CD4-positive, alpha-beta T cell (primary cell): ENCODE measurements at places on chromosomes 3 and 15.

GRCh38 chr3:131619821-131620220 is 117.0 kb upstream of the MRPL3 start:
- DNase-seq: no peak

DNA sequence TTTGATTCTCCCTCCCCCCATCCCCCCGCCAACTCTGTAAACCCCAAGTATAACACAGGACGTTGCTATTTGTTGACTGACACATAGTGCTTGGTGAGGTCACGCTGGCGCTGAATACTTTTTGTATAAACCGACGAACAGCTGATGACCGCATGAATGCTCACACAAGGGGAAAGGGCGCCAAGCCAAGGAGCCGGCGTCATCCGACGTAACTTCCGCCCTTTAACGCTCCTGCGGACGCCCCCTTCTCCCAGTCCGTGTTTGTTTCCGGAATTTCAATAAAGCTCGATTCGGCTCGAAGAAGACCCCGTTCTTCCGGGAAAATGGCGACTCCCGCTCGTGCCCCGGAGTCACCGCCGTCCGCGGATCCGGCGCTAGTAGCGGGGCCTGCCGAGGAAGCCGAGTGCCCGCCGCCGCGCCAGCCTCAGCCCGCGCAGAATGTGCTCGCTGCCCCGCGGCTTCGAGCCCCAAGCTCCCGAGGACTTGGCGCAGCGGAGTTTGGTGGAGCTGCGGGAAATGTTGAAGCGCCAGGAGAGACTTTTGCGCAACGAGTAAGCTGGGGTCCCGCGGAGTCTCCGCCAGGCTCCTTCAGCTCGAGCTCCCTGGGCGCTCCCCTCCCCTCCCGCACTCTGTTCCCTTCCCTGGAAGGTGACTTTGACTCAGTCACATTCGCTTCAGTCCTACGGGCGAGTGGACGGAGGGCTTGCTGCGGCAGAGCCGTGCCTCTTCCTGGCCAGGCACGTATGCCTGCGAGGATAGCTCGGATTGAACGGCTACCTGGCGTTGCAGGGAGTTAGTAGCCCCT is at the start of gene POLR2M:
POLR2M (plus strand) TSS at position 310 of the 805 bp plus-strand sequence; CDS start at position 439, 129 bp downstream.
- peak; percentile 80 for DNase-seq

DNA sequence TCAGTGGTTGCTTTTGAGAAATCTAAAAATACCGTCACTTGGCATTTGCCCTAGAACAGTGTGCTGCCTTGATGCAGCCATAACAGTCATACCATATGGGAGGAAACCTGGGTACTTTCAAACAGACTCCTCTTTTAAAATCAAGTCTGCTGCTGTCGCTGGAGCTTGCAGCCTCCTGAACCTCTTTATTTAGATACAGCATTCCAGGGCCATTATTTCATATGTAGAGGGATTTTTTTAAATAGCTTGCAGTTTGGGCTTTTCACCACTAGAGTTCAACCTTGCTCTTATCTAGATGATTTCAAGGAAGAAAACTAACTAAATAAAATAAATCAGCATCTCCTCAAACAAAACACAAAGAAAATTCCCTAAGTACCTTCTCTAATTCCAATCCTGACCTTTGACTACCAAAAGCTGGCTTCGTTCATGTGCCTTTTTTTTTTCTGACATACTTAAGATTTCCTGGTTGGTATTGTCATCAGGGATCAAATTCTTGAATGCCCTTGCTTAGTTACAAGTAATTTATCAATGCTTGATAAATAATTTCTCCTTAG is 111.6 kb downstream of the KBTBD8 start:
- DNase-seq: no peak

- no peak for DNase-seq
Observed at GRCh38 chr3:74074700-74075099, 450.0 kb upstream of the PDZRN3 start.

DNA sequence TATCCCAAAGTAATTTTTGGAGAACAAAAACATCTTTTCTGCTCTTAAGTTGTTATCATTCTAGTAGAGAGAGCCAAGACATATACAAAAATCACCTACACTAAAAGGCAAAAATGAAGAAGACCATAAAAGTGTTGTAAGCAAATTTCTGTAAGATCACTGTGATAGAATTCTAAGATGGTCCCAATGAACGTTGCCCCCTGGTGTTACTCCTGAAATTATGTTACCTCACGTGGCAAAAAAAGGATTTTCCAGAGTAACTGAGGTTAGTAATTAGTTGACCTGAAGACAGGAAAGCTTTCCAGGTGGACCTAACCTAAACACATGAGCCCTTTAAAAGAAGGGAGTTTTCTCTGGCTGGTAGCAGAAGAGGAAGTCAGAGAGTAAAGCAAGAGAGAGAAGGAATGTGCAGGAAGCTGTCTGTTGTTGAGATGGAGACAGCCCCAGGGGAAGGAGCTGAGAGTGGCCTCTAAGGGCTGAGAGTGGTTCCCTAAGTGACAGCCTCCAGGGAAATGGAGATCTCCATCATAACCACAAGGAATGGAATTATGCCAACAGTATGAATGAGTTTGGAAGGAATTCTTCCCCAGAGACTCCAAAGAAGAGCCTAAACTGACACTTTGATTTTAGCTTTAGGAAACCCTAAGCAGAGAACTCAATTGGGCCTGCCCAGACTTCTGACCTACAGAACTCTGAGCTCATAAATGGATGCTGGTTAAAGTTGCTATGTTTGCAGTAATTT is 205.9 kb downstream of the CD47 start:
- no peak for DNase-seq

DNA sequence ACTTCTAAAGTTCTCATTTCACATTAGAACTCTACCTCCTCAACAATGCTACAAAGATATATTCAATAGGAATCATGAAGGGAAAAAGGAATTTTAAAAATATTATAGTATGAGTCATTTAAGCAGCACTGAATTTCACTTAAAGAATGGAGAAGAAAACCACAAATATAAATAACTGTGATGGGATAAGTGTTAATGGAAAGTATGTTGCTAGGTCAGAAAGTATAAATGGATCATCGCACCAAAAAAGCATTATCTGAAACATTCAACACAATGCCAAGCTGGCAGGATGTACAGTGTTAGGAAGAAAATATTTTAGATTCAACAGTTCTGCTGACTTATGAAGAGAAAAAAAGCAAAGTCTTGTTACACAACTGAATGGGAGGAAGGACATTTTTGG is 101.4 kb downstream of the TFG start:
- DNase-seq: no peak

- no peak for DNase-seq
Observed at GRCh38 chr3:71688121-71688520, 37.1 kb downstream of the EIF4E3 start.

DNA sequence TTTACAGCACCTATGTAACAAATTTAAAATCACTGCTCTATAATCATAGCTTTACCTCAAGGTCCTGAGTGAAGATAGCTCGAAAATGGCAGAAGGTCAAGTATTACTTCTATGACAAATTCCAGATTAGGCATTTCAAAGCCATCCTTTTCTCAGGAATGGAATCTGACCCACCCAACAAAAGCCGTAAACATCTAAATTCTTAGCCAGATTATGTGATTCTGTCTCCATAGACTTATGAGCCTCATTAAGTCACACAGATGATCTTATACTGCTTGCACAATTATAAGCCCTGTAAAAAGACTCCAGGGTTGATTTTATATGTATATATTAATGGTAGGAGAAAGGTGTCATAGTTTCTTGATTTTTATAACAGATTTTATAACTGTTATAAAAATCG is 56.9 kb downstream of the CEP152 start:
- DNase-seq: no peak

DNA sequence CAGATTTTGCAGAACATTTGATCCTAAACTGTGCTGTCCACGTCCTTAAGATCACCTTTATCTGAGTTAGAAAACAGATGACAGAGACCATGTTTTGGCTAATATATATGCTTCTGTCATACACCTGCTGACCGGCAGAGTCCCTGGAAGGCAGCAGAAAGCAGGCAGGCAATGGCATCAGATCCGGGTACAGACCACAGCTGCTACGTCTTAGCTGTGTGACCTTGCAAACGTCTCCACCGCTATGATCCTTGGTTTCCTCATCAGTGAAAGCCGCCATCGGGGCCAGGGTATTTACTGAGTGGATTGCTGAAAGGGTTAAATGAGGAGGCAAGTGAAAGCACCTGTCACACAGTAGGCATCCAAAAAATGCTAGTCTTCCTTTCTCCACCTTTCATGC is 72.1 kb downstream of the ABTB1 start:
- no peak for DNase-seq

- no peak for DNase-seq
Observed at GRCh38 chr3:169466990-169467389, 196.5 kb downstream of the MECOM start.

DNA sequence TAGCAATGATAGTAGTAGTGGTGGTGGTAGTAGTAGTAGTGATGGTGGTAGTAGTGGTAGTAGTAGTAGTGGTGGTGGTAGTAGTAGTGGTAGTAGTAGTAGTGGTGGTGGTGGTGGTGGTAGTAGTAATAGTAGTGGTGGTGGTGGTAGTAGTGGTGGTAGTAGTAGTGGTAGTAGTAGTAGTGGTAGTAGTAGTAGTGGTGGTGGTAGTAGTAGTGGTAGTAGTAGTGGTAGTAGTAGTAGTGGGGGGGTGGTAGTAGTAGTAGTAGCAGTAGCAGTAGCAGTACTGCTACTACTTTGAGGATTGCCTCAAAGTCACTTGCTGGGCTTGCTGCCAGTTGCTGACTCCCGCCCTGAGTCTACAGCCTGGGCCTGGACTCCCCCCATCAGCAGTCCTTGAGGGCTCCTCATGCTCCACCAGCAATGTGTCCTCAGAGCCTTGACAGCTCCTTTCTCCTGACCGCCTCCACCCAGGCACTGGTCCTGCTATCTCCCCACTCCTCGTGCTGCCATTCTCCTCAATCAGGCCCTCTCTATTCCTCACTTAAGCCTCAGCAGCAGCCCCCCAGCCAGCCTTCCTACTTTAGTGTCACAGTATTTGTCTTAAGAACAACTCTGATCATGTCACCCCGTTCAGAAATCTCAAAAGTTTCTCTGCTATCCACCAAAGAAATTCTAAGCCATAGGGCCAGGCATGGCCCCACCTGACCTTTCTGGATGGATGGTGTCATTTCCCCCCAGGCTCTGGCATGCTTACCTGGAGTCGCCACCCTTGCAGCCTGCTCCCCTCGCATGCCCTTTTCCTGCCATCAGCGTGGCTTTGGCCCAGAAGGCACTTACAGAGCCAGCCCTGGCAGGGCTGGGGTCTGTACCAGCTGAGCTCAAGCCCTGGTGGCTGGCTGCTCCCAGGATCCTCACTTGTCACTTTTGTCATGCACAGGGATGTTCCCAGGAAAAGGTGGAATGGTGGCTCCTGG is 45.6 kb downstream of the DLEC1 start:
- no peak for DNase-seq

DNA sequence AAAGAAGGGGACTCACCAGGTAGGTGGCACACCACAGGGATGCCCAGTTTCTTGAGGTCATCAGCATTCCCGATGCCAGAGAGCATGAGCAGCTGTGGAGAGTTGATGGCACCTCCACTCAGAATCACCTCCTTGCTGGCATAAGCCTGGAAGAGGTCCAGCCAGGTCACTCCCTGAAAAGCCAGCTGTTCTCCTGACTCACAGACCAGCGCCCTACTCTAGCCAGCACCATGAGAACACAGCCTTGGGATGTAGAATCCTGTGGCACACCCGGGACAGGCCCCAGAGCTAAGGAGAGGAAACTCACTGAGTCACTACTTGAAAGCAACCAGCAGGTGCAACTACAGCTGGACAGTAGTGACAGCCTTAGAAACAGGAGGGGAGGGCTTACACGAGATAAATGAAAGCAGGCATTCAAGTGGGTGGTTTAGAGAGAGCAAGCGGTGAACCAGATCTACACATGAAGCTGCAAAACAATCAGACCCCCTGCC is 24.5 kb downstream of the CHDH start:
- no peak for DNase-seq

GRCh38 chr15:97683831-97684230 is 276.7 kb upstream of the ARRDC4 start:
- no peak for DNase-seq

- no peak for DNase-seq
Observed at GRCh38 chr15:101126618-101127505, 125.0 kb downstream of the CHSY1 start.

GRCh38 chr3:54488297-54488696 is 365.9 kb downstream of the CACNA2D3 start:
- DNase-seq: no peak

DNA sequence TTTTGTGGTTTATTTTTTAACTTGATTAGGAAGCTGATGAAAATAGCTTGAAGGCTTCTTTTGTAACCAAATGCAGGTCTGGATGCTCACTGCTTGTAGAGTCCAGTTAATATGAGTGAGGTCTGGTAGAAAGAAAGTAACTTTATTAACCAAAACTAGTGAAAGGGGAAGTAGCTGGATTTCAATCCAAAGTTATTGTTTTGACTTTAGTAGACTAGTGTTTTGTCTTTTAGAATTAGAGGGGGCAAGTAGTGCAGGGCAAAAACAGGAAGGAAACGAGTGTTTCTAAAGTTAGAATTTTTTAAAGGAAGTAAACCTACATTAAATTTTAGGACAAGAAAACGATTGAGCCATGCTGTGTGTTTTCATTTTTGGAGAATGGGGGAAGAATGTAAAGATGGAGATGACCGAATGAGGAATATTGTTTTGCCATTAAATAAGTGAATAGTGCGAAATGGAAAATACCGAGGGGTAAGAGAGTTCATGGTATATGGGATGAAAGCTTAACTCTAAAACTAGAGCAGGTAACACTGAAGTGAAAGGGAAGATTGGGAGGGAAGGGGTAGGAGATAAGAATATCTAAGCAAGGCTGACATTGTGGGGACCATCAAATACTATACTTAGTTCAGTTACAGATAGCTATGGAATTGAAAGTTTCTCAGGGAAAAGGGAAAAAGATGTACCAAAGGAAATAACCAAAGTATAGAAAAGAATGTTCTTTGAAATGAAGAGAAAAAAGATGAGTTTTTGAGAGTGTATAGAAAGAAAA is 40.0 kb downstream of the USP3 start:
- DNase-seq: no peak

GRCh38 chr3:168620854-168621253 is 525.1 kb upstream of the GOLIM4 start:
- no peak for DNase-seq

GRCh38 chr3:107756649-107757048 is 233.9 kb downstream of the BBX start:
- DNase-seq: no peak

DNA sequence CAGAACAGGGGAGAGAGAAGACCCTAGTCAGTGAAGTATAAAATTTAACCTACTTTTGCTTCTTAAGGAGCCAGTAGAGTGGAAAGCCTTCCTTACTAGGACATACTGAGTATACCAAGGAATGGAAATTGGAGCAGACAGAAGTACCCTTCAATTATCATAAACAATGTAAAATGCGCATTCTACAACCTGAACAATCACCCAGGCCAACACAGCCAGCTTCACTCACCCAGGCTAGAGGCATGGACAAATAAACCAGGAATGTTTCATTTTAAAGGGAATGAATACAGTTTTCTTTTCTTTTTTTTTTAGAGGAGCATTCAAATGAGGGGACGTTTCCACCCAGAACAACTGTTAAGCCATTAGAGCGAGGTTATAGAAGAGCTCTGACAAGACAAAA is 41.9 kb upstream of the PLXND1 start:
- no peak for DNase-seq

GRCh38 chr15:25056484-25057425 is 102.0 kb downstream of the SNRPN start:
- DNase-seq: no peak

- DNase-seq: no peak
Observed at GRCh38 chr15:68601206-68602197, 22.7 kb downstream of the CORO2B start.

- no peak for DNase-seq
Observed at GRCh38 chr15:98155356-98155755, 194.9 kb downstream of the ARRDC4 start.

GRCh38 chr3:134008630-134009156 is 21.0 kb downstream of the SLCO2A1 start:
- DNase-seq: no peak
